Naive thymus-derived CD4-positive, alpha-beta T cell (primary cell): ENCODE measurements at places on chromosomes 13 and 19. TPM values are rescaled to one million over a fixed set of nuclear protein-coding genes. Genes with fewer than 3 reads are reported as not detected.

Gene STARD13
- 0.30 TPM for total RNA-seq

DNA sequence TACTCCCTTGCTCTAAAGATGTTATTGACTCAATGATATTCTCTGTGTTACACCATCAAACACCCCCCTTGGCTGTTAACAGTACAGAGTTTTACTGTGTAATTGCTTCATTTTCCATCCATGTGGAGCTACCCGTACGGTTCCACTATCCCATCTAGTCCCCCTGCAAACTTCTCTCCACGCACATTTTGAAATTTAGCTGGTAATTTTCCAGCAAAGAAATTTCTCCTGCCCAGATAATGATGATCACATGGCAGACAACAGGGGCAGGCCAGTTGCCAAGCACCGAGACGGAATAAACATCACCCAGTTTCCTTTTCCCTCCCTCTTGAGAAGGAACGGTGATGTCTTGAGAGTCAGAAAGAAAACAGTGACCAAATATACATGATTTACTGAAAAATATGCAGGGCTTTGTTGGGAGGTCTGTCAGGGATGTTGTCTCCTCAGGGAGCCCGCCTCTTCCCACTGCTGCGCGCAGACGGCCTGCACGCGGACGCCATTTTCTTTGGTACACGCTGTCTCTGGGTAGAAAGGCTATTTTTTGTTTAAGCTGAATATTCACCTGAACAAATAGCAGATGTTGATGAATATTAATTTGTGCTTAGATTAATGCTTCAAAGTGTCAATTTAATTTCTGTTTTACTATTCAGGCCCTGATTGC lies 109.9 kb downstream of the OLFM4 start:
- no peak for DNase-seq

DNA sequence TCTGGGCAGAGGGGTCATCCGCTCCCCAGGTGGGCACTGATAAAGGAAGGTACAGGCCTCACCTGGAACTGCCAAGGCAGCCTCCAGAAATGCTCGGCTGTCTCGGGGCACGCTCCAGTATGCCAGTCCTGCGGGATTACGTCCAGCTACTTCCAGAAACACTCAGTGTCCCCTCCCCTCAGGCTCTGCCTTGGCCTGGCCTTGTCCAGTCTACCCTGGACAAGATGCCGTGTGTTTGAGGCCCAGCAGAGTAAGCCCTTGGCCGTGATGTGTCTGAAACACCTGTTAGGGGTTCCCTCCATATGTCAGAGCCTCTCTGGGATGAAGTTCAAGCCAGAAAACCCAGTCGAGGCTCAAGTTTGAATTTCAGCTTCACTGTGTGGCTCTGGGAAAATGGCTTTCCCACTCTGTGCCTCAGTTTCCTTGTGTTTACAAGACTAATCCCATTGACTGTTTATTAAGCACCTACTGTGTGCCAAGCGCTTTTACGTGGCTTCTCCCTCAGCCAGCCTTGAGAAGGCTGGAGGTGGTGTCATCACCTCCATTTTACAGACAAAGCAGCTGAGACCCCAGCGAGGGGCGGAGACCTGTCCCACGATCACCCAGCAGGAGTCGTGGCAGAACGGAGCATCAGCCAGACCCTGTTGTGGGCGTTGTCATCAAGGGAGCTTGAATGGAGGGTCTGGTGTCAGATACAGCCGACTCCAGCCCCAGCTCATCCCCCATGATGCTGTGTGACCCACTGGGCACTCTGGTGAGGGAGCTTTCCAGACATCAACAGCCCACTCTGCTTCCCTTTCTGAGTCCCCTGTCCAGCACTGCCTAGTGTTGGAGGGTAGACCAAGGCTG lies 2.0 kb upstream of the PIK3R2 start:
- DNase-seq, result no peak

- no peak for DNase-seq
Measured at GRCh38 chr13:73873940-73874830, 260.0 kb downstream of the KLF12 start.

- no peak for DNase-seq
Measured at GRCh38 chr13:103178986-103179943, 113.0 kb upstream of the SLC10A2 start.

Gene CDX2
- total RNA-seq, result not detected

- DNase-seq, result no peak
Measured at GRCh38 chr13:71524613-71525304, 342.2 kb downstream of the DACH1 start.

Gene KRTDAP
- total RNA-seq, result not detected

Gene ZNF177
- total RNA-seq, result 0.29 and 0.56 TPM in 2 replicates

Gene ANKRD10
- total RNA-seq, result 129 TPM

GRCh38 chr13:54078271-54078870 lies 1049.8 kb downstream of the OLFM4 start:
- no peak for DNase-seq

Gene LGALS7B
- not detected in 2 replicates for total RNA-seq

GRCh38 chr13:73602295-73602694 lies 531.9 kb downstream of the KLF12 start:
- no peak for DNase-seq

GRCh38 chr13:67155898-67156722 lies 74.0 kb downstream of the PCDH9 start:
- no peak for DNase-seq

DNA sequence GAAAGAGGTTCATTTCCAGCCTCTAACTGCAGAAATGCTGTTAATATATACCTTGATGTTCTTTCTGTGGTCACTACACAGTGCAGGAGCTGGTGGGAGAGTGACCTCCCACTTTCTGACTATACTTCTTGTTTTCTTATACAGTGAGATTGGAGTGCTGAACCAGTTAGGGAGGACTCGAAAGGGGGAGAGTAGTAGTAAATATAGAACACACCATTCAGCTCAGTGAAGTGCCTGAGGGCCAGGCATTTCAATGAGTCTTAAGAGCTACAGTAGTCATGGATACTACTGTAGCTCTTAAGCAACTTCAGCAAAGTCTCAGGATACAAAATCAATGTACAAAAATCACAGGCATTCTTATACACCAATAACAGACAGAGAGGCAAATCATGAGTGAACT lies 372.9 kb downstream of the MTUS2 start:
- DNase-seq, result no peak

DNA sequence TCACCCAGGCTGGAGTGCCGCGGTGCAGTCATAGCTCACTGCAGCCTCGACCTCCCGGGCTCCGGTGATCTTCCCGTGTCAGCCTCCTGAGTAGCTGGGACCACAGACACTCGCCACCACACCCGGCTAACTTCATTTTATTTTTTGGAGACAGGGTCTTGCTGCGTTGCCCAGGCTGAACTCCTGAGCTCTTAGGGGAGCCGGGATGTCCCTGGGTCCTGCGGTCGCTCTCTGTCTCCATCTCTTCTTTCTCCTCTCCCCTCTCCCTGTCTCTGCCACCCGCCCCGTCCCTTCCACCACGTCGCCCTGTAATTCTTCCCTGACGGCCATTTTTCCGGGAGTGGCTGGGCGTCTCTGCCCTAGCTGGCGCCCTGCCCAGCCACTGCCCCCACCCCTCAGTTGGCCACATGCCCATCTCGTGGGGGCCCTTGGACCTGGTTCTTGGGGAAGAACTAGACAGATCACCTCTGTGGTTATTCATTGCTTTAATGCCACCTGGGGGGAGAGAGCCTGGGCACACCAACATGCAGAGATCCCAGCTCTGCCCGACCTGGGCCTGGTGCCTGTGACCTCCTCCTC lies 18.9 kb downstream of the ARID3A start:
- DNase-seq, result no peak

DNA sequence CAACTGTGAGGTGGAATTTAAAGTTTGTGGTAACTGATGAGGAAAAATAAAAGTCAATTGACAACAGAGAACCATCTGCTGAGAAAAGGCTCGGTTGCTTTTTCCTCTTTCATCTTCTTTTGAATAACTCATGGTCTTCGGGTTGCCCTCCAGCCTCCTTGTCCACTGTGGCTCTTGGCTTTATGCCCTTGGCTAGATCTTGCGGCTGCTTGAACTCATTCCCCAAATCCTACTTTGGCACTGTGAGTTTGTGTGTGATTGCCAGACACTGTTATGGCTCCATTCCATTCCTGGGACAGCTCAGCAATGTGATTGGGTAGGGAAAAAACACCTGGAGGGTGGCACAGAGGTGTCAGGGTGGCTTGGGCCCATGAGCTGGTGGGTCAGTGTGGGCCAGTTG lies 387.4 kb downstream of the DLEU7 start:
- DNase-seq, result no peak

DNA sequence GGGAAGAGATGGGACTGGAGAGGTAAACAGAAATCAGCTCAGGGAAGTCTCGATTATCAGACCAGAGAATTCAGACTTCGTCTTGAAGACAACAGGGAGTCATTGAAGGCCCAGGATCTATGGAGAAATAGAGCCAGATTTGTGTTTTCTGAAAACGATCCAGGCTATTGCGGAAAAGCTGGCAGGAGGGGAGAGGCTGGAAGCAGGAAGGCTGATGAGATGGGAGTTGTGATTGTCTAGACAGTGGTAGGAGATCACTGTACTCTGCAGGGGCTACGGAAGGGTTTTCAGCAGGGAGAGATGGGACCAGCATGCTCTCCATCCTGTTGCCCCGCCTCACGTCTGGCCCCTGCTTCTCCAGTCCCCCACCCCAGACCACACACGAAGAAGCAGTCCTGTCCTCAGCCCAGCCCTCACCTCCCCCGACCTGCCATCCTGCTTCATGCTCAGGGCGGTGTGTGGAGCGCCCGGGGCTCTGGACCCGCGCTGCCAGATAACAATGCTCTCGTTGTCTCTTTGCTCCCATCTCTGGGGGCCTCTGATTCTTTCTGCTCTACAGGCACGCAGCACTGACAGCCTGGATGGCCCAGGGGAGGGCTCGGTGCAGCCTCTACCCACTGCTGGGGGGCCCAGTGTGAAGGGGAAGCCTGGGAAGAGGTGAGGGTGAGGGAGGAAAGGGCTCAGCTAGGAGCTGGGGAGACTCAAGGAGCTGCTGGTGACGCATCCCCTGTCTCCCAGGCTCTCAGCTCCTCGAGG lies 1.9 kb downstream of the ARHGAP33 start:
- no peak for DNase-seq

DNA sequence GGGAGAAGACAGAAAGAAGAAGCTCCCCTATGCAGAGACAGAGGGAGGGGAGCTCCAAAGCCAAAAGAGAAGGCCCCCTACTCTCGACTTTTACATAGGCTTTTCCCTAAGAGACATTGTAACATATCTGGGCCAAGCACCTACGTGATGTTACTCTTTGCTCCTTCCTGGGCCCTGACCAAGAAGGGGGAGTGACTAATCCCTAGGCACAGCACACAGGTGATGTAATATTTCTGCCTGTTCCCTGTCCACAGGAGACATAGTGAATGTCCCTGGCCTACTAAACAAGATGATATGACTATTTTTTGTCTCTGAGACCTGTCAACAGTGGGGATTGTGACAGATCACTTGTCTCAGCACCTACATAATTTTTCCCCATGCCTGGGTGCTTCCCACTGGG lies 15.9 kb upstream of the ZNF254 start:
- DNase-seq, result no peak

Gene PTPRH
- not detected for total RNA-seq

DNA sequence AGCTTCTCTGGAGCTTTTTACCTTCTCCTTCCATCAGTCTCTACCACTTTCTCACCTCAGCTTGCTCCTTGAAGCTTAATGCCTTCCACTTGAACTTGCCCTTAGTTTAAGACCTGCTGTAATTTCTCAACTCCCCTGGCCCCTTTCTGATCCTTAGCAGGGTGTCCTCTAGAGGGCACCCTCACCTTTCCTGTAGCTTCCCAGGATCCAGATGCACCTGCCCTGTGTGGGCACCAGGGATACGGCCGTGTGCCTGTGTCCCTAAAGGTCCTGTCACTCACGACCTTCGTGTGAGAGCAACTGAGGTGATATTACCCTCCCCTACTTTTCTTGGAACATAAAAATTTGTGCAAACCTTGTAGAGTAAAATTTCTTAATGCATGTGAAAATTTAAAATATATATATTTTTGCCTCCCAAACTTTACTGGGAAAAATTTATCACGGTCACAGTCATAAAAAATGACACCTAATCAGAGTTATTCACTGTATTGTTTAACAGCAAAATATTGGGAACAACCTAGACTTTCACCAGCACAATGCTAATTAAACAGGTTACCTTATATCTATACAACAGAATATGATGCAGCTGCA lies 46.4 kb downstream of the PSG3 start:
- no peak for DNase-seq

DNA sequence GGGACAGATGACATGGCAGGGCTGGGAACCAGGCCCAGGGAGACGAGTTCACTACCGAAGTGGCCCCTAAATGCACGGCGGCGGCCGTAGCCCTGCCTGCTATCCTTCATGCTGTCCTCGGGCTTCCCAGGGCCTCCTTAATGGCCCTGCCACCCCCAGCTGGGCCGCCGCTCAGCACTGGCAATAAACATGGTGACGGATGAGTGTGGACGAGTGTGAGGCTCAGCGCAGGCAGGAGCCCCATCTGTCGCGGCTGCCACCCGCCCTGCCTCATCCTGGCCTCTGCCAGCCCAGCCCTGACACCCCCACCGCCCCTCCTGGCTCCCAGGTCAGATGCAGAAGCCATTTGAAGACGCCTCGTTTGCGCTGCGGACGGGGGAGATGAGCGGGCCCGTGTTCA lies 13.6 kb downstream of the PIN1 start:
- DNase-seq, result no peak

Gene CALR3
- not detected for total RNA-seq

GRCh38 chr19:32646556-32646955 lies 28.4 kb downstream of the ANKRD27 start:
- DNase-seq, result no peak

Gene JUND
- total RNA-seq, result 1,360 TPM

- no peak for DNase-seq
Measured at GRCh38 chr19:51668216-51668615, 21.6 kb upstream of the SIGLEC14 start.

- no peak for DNase-seq
Measured at GRCh38 chr19:48474084-48474592, 5.0 kb downstream of the CYTH2 start.

Gene CAPN12
- 5.1 TPM for total RNA-seq

Gene FAM216B
- not detected for total RNA-seq

Gene CCDC159
- total RNA-seq, result 84.3 TPM

Gene PTGIR
- total RNA-seq, result 4.2 TPM

DNA sequence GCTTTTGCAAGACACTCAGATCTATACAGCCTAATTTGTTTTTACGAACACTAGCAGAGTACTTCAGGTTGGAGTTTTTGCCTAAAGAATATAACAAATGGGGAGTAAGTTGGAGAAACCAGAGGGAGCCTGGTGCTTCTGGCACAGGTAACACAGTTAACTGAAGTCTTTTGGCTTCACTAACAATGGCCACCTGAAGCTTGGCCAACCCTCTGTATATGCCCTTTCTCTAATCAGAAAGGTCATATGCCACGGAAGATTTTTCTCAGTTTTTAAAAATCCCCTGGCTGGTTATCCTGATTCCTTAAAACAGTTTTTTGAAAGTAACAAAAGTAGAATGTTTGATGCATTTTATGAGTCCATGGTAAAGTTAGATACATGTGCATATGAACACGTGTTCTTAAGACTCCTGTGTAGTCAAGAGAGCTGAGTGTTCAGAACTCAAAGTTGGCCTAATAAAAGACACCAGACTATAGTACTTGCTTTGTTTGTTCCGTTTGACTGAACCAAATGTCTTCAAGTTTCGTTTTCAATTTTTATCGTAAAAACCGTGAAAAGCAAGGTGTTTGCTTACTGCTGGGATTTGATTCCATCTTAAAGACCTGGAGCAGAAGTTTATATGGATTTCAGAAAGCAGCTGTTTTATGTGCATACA lies 137.5 kb downstream of the KCNRG start:
- no peak for DNase-seq

Gene C19orf33
- total RNA-seq, result not detected
